ENCODE measurements at places on chromosomes 16 and 17.

- no peak for DNase-seq
These were observed 6.1 kb downstream of the KRT35 start for GRCh38 chr17:41474863-41475262.

DNA sequence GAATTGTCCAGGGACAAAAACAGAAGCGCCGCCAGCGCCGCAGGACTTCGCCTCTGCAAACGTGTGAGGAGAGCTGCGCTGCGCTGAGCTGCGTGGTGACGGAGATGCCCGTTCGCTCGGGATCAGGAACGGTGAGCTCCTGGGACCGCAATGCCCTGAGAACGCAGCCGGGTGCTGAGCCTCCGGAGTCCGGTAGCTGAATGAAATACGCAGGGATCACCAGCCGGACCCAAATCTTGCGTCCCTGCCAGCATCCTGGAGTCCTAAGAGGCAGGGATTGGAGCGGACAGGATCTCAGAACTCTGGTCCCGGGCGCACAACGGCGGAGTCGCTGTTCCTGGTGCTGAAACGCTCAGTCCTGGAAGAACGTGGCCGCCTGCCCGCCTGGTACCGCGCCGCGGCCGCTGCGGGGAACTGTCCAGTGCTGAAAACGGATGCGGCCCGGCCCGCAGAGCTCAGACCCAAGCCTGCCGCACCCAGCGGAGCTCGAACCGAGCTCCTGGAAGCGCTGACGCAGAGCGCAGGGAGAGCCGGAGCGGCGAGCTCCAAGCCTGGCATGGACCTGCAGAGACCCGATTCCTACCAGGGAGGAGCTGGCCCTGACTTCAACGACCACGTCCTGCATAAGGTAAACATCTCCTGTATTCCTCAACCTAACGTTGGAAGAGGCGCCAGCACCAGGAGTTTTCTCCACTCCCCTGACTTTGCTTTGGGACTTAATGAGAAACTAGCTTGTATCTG, 41.5 kb downstream of the CD300LF start:
- DNase-seq, result peak; percentile 58

- no peak for DNase-seq
These were observed at the start of gene DNAI2 for GRCh38 chr17:74274060-74274708. TSS of gene DNAI2 (plus strand) at chr17:74274234. CDS start at chr17:74281818, 7,584 bp downstream.

DNA sequence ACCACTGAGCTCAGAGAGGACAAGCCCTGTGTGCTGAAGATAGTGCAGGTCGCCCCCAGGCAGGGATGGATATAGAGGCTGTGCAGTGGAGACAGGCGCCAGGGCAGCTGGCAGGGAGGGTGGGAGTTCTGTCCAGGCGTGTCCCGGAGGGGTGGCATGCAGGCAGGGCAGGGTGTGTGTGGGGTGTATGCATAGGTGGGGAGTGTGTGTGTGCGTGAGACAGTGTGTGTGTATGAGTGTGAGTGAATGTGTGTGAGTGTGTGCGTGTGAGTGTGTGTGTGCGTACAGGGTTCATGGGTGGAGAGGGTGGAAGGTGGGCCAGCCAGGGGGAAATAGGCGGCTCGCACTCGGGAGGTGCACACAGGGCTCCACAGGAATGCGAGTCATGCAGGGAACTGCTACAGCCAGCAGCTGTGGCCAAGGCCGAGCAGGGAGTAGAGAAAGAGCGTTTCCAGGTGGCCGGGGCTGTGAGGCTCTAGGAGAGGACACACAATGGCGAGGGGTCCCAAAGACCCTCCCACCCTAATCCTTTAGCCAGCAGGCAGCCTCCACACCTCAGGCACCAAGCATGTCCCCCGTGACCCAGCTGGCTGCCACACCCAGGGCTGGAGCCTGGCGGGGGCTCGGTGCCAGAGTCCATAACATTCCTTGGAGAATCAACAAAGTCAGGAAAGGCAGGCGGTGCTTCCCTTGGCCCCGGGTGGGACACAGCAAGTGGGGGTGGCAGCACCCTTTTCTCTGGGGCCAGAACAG, 4.6 kb downstream of the PLCD3 start:
- DNase-seq, result peak; percentile 75

- DNase-seq, result no peak
These were observed 580.4 kb upstream of the HSBP1 start for GRCh38 chr16:83227336-83227735.

DNA sequence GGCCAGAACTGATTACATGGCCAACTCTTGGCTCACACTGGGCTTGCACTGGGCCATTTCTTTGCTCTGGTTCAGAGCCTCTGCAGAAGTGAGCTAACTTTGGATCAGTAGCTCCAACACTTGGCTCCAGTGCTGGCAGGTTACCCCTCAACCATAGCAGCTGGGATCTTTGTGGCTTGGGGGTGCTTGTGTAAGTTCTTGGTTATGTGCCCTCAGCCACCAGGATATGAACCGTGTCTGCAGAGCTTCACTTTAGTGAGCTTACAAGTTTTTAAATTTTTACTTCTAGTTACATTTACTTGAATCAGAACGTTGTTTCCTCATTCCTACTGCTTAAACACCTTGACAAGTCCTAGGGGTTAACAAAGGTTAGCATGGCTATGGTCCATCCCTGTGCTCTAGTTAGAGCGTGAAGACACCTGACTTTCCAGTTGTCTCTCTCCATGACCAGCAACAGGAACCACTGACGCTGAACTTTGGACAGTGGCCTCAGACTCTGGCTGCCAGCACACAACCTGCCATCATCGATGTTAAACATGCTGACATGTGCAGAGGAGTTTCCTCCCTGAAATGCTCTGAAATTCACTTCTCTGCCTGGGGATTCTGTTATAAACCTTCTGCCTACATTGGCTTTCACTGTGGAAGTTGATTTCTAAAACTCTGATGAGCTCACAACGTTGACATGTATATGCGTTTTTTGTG, 4.1 kb downstream of the PDF start:
- DNase-seq, result peak; percentile 80

DNA sequence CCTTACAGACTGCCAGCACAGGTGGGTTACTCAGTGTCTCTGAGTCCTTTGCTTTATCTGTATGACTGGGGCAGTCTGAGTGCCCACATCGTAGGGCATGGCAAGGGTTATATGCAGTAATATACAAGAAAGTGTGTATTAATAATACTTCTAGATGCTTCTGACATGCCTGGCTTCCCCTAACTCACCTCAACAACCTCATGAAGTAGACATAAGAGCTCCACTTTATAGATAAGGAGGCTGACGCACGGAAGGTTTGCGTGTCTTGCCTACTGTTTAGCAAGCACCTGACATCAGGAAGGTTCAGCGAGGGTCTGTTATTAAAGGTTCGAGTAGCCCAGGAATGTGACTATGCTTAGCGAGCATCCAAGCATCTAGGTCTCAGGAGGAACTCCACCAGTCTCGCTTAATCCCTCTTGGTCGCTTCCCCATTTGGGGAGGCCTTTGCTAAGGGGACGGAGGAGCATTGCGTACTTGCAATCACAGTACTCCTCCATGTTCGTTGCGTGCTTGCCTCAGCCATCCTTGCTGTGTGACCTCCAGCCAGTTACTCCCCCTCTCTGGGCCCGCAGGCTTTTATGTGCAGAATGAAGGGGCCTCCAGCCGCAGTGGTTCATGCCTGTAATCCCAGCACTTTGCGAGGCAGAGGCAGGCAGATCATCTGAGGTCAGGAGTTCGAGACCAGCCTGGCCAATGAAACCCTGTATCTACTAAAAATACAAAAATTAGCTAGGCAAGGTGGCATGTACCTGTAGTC, 1.6 kb downstream of the KCNG4 start:
- no peak for DNase-seq
